Esophagus squamous epithelium (tissue), 5 donors: ENCODE measurements at places on chromosomes 6 and 20. TPM values are rescaled to one million over a fixed set of nuclear protein-coding genes. Genes with fewer than 3 reads are reported as not detected.

DNA sequence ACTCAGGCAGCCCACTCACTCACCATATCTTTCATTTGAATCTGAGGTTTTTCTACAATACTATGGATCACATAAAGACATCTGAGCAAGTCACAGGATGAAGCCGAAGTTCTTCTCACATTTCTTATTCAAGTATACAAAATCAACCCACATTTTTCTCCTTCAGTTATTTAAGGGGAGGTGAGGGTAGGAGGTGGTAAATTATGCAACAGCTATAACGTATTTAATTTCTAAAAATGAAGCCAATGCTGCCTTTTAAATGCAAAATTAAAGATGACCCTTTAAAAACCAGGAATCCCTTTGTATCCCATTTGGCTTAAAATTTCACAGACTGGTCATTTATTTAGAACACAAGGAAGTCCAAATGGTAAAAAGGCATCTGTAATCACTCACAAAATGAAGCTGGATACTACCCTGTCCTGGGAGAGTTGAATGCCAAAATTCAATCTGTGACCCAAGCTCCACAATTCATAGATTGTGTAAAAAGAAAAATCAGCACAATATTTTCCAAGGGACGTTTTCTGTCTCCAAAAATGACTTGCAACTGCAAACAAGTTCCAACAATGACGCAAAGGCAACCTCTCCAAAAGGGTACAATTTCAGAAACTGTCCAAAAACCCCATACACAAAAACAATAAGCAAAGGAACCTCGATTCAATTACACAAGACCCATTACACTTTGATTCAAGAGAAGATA, 48.8 kb downstream of the EPB41L2 start:
- no peaks in the 10 kb centered on the region for H3K4me1 ChIP-seq
- no peaks in the 10 kb centered on the region for H3K27me3 ChIP-seq
- DNase-seq, result no peak
- no peak overlapping the region for H3K4me3 ChIP-seq

Gene TCF21
- 0.61 TPM for total RNA-seq

Gene COL9A3
- not detected for total RNA-seq

DNA sequence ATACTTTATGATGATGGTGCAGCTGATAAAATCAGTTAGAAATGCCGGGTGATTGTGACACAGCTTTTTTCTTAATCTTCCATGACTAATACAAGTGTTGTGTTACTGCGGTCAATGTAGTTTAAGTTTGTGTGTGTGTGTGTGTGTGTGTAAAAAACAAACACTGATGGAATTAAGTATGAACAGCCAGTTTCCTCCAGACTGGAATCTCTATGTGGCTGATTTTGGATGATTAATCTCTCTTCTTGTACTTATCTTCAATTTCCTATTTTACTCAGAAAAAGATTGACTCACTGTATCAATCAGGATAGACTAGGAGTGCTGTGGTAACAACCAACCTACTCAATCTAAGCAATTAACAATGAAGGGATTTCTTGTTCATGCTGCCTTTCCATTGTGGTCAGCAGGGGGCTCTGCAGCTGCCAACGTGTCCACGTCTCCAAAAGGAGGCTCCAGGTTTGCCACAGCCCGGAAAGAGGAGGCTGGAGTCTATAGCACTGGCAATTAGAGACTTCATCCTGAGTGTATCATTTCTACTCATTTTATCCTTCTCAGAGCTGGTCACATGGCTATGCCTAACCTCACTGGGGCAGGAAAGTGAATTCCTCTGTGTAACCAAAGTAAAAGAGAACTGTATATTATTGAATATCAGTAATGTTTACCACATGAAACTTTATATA, 107.7 kb downstream of the CD109 start:
- H3K27me3 ChIP-seq, result no peaks in the 10 kb centered on the region
- no peak for DNase-seq
- no peak overlapping the region for H3K27ac ChIP-seq
- H3K4me1 ChIP-seq, result no peaks in the 10 kb centered on the region
- H3K36me3 ChIP-seq, result peaks cover 48% of the 10 kb centered on the region

DNA sequence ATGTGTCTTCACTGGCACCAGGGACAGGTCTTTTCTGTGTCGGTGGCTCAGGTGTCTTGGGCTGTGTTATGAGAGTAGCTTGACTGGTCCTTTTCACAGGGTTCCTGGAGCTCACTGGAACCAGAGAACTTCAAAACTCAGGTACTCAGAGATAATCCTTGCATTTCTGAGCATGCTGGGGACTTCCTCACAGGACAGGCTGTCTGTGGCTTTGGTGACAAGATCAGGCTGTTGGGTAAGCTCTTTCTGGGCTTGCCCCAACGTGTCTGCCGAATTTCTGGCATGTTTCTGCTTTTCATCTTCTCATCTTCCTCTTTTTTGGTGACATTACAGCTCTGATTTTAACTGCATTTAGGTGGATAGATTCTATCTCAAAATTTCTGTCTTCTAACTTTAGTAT, 270.0 kb downstream of the CDH26 start:
- no peak for DNase-seq
- H3K4me1 ChIP-seq, result no peaks in the 10 kb centered on the region
- no peaks in the 10 kb centered on the region for H3K36me3 ChIP-seq
- no peaks in the 10 kb centered on the region for H3K27me3 ChIP-seq

DNA sequence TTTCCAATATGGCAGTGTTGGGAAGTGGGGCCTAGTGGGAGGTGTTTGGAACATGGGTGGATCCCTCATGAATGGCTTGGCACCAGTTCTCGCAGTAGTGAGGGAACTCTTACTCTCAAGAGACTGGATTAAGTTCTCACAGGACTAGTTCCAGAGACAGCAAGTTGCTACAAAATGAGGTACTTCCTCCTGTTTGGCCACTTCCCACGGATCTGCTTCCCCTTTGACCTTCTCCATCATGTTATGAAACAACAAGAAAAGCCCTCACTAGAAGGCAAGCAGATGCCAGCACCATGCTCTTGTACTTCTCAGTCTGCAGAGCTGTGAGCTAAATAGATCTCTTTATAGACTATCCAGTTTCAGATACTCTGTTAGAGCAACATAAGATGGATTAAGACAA, 3.1 kb downstream of the RSPH3 start:
- H3K36me3 ChIP-seq, result no peaks in the 10 kb centered on the region
- no peaks in the 10 kb centered on the region for H3K27me3 ChIP-seq
- H3K4me1 ChIP-seq, result peaks cover 16% of the 10 kb centered on the region
- no peak overlapping the region for H3K4me3 ChIP-seq
- H3K27ac ChIP-seq, result no peak overlapping the region

DNA sequence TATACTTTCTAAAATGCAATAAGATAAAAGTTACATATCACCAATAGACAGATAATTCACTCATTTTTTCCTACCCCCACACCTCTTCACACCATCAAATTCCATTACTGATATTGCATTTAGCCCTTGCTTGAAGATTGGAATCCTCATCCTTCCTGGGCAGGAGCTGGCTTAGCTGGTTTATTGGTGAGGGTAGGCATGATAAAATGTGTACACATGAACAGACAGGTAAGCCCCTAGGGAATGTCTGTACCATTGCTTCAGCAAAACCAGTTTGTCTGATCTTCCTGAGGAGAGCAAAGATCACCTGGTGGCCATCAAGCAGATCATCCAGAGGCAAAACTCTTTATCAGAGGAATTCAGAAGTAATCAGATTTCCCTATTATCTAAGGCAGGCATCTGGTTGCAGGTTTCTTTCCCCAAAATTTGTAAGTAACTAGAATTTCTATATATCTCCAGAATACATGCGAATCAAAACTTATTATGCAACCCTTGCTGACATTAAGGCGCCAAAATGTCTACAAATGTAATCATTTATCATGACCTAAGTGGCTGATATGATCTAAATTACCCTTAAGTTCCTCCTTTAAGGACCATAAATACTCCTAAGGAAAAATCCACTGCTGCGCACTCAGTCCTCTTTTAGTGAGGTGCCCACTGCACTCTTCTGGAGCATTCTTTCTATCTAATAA, 6.6 kb upstream of the FABP7 start:
- no peak for DNase-seq
- H3K27ac ChIP-seq, result no peak overlapping the region
- peaks cover 15% of the 10 kb centered on the region for H3K4me1 ChIP-seq
- no peak overlapping the region for H3K4me3 ChIP-seq
- no peaks in the 10 kb centered on the region for H3K36me3 ChIP-seq

DNA sequence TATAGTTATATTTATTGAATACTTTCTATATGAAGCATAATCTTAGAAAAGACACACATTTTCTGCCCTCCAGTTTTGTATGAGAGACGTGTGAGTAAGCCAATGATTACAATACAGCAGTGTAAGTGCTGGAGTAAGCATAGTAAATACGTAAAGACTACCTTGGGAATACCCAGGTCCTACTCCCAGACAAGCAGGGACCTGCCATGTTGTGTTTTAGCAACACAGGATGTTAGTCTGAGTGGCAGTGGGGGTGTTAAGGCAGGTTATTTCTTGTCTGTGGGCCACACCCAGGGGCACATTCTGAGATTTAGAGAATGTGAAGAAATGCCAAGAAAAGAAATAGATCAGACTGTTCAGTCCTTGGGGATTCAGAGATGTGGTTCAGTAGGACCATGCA, 34.3 kb upstream of the RNF144B start:
- no peaks in the 10 kb centered on the region for H3K4me1 ChIP-seq
- no peak overlapping the region for H3K27ac ChIP-seq
- no peaks in the 10 kb centered on the region for H3K27me3 ChIP-seq
- no peak for DNase-seq

DNA sequence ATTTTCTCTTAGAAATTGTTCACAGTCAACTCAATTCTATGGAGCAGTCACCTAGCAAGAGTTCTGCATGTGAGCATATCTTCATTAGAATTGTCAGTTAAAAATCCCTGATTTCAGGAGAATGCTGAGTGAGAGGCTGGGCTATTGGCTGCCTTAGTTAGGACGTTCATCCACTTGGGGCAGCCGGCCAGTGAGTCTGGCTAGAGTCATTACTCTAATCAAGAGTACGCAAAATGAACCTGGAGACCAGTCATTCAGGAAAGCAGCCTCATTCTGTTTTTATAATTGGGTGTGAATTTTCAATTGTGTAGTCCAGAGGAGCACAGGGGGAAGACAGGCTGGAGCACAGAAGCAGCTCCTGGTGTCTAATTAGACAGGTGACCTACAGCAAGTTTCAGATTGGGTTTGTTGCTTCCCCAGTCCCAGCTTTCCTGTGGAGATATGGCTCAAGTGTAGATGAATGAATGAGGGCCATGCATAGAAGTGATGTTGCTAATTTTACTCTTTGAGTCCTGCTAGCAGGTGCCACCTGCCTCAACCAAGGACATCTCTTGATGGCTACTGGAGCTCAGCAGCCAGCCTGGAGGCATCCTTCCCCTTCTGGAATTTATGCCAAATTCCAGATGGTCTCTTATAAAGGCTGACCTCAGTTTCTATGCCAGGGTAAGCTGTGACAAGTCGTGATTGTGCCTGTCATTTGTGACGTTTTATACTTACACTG, 265.7 kb downstream of the NKAIN2 start:
- no peaks in the 10 kb centered on the region for H3K36me3 ChIP-seq
- DNase-seq, result no peak
- H3K4me1 ChIP-seq, result no peaks in the 10 kb centered on the region

Gene NMBR
- total RNA-seq, result not detected

- no peak overlapping the region for H3K27ac ChIP-seq
- no peaks in the 10 kb centered on the region for H3K27me3 ChIP-seq
- H3K4me1 ChIP-seq, result peaks cover 59% of the 10 kb centered on the region
- no peaks in the 10 kb centered on the region for H3K36me3 ChIP-seq
- DNase-seq, result no peak
- no peak overlapping the region for H3K4me3 ChIP-seq
These were observed 586.6 kb upstream of the BTBD3 start for GRCh38 chr20:11331096-11331495.
